NCI-H187 (cell line): ENCODE measurements at places on chromosomes 7 and 10.

- no peak for DNase-seq
Observed at GRCh38 chr10:98268694-98269431, 869 bp upstream of the LOXL4 start.

DNA sequence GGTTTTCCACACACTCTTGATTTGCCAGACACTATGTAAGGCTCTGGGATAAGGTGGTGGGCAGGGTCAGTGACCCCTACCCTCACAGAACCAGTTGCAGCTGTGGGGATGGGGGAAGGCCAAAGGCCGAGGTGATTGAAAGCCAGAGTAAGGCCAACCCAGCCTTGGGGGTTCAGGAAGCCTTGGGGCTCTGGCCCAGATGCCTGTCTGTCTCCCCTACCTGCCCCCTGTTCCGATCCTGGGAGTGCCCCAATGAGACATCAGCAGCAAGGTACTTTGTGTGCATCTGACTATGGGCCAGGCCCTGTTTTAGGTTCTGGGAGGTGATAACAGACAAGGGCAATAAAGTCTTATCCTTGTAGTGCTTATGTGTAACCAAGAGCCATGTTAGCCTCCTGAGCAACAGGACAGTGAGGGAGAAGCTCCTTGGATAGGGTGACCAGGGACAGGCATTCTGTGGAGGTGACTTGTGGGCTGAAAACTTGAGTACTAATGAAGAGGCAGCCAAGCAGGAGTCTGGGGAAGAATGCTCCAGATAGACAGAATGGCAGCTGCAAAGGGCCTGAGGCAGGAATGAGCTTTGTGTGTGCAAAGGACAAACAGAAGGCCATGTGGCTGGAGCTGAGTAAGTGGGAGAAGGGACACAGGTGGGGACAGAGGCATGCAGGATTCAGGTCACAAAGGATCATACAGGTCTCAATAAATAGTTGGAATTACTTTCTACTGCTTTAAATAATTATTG lies 35.4 kb downstream of the TSPAN14 start:
- DNase-seq, result no peak

DNA sequence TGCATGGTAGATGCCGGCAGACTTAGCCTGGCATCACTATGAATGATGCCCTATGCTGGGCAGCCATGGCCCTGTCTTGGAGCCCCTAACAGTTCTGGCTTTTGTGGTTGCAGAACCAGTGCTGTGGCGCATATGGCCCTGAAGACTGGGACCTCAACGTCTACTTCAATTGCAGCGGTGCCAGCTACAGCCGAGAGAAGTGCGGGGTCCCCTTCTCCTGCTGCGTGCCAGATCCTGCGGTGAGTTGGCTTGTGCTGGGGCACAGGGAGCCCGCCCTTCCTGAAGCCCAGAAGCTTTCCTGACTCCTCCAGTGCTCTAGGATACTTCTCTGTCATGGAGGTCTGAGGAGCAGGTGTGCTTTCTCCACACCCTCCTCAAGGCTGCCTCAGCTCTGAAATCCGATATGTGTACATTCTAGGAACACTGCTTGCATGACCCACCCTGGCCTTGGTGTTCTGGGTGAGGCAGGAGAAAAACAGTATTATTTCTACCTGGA lies 25.6 kb upstream of the SH2D4B start:
- no peak for DNase-seq

DNA sequence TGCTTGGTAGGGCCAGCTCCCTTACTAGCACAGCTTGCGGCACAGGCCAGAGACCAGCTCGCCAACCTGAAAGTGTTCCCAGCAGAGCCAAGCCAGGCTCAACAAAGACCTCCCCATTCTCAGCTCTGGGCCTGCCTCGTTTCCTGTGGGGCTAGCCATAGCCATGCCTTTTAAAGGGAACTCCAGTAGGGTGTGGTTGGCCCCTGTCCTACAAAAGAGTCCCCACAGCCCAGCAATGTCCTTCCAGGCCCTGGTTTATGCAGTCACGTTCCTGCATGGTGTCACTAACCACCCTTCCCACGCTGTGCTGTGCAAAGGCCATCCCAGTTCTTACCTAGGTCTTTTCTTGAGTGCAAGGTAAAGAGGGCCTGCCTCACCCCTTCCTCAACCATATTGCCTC lies 87.8 kb upstream of the LRRC4 start:
- DNase-seq, result no peak

DNA sequence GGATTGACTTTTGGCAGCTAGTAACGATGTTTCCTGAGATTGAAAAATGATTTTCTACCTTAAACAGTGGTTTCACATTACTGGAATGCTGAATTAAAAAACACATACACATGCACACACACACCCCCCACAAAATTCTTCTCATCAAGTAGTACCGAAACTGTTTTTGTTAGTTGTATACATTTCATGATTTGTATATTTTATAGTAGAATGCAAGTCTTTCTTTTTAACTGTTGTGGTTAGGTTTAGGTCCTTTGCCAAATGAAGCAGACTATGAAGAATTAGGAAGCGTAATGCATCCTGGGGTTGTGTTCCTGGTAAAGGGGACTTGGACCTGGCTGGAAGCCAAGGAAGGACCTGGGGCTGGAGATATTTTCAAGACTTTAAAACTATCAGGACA lies 505.8 kb downstream of the SUGCT start:
- DNase-seq, result no peak

DNA sequence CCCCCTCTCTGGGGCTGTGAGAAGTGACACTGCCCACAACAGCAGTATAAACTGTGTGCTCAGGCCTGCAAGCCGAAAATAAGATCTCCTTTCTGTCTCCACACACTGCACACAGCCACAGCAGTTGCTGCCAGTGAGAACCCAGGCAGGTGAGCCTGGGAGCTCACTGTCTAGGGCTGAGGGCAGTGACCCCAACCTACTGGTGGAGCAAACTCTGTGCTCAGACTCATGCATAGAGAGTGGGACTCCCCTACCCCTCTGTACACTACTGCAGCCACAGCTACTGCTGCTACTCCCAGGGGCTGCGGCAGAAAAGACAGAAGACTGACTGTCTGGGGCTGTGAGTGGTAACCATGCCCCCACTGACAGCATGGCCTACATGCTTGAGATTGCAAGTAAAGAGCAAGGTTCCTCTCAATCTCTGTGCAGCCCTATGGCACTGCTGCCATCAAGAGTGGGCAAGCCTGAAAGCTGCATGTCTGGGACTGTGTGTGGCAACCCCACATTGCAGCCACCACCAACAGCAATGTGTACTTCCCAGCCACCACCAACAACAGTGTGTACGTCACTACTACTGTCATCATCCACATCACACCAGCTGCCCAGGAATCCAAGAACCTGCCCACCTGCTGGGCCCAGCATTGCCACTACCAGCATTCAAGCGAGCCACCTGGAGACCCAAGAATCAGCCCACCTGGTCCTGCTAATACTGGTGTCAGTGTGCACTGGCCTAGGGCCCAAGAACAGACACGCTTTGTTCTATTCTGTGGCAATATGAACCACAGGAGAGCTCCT lies 226.1 kb downstream of the XPNPEP1 start:
- no peak for DNase-seq

DNA sequence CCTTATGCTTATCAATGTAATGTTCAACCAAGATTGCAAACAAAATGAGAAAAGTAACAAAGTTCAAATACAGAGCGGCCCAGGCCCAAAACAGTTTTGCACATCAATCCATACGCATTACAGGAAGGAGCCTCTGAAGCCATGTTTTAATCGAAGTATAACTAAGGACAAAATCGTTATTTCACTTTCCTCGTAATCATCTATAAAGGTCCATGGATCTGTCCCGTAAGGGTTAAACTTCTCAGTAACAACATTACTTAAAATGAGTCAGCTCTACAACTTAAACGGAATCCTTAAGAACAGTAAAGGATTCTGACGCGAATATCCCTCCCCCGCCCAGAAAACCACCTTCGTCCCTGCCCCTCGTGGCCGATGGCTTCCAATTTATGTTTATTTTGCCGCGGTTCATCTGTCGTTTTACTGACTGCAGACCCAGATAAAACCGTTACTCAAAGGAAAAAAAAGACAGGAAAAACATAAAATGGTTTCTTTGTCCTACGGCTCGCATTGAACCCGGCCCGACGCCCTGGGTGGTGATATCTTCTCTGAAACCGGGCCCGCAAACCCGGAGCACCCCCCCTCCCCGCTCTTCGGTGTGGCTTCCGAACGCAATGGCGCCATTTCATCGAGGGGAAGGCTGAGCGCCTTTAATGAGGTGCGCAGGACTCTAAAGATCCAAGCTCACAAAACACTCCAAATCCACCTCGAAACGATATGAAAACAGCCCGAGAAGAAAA lies 1.1 kb downstream of the HNRNPA2B1 start:
- peak; percentile 79 for DNase-seq

DNA sequence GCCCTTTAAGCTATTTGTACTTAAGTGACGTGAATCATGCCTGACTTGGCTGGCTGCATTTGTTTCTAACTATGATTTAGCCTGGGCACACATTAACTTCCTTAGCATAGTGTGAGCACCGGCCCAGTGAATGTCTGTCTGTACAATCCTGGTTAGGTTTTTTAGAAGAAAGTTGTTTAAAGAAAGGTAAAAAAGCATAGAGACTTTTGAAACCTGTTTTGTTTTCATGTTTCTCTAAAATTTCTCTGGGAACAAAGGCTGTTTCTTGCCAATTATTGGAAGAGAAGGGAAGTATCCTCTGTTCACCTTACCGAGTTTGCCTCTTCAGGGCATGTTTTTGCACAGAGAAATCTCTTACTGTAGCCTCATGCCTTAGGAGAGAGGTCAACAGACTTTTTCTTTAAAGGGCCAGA lies 42.9 kb upstream of the MET start:
- no peak for DNase-seq

DNA sequence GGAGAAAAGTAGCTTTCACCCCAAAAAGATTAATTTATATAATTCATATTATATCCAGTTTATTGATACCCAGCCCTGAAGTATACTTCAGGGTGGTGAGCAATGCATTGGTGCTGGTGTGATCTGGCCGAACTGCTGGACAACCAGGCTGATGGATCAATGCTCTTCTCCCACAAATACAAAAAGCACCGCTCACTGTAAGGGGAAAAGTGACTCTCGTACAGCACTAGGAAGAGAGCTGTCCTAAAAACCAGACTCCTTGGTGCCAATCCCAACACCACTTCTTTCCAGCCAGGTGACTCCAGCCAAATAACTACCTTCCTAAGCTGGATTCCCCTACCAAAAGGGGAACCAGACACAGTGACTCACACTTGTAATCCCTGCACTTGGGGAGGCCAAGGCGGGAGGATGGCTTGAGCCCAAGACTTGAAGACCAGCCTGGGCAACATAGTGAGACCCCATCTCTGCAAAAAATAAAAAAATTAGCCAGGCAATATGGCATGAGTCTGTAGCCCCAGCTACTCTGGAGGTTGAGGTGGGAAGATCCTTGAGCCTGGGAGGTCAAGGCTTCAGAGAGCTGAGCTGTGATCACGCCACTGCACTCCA lies 13.1 kb upstream of the TNPO3 start:
- DNase-seq, result no peak

DNA sequence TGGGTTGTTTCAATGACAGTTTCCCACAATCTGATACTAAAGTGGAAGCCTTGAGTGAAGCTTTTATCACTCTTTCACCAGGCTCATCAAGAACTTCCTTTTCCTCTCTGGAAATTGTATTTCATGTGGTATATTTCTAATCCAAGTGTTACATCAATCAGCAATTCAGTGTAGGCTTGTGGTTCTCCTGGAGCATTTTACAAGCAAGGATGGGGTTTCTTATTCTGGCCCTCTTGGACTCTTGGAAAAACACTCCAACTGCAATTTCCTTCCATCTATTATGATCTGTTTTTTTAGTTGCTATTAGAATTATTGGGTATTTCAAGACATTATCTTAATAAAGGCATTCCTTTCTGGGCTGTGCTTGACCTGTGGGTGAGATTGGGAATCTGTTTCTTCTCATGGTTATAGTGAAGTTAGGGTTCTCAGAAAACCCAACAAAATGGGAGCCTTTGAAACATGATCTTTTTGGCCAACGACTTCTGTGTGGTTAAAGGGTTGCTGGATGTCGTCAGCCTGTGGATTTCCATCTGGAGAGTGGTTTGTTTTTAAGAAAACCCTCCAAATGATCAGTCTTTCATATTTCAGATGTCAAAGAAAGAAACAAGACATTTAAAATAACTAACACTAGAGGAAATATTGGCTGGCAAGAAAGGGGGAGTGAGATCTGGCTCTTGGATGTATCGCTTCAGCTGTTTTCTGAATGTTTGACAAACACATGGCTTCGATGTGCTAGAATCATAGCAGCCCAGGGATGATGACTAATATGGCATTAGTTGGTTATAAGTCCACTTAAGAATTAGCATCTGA lies 540.2 kb downstream of the LRMDA start:
- no peak for DNase-seq

- DNase-seq, result no peak
Observed at GRCh38 chr10:129852829-129853561, 111.1 kb downstream of the EBF3 start.

GRCh38 chr7:44222776-44223261 lies 22.0 kb downstream of the YKT6 start:
- no peak for DNase-seq

DNA sequence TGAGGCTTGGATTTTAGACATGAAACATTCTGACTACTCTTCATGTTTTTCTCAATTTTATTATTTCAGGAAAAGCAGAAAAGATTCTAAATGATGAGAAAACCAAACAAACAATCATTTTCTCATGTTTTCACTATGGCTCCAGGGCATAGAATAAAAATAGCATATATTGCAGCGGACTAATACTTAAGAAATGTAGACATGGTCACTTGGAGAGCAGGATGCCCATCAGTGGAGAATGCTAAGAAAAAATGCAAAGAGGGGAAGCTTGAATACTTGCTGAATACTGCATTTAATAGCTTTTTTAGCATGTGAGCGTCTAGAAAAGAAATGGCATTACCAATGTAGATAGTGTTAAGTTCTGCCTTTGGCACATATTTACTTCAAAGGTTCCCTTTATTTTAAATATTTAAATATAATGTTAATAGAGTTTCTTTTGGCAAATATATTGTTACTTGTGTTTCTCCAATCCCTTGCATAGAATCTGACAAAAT lies 107.9 kb downstream of the PPP1R17 start:
- DNase-seq, result no peak

DNA sequence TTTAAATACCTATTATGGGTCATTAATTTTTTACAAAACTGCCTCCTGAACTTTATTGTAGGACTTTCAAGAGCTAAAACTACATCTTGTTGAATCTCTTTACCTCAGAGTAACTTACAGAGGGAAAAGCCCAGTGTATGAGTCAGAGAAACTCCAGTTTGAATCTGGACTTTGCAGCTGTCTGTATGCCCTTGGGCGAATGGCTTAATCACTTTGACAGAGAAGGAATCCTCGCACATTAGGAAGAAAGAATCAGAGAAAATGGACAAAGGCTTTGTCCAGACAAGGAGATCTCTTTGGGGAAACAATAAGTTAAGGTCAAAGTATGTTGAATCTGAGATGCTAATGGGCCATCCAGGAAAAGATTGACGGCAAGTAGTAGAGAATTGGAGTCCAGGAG lies 484.2 kb upstream of the CELF2 start:
- no peak for DNase-seq

DNA sequence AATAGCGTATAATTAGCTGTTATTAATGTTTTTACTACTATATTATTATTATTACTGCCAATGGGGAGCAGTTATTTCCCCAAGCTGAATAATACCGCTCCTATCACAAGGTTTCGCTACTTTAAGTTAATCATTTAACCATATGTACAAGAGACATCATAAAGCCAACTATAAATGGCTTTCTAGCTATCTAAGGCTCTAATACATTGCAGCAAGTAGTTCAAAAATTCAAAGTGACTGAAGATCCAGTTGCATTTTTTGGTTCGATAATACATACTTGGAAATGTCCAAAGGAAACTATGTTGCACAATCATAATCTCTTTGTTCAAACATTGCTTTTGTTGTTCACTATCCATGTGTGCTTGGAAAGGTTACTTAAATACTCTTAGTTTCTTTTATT lies 952.0 kb upstream of the MBL2 start:
- DNase-seq, result no peak

GRCh38 chr7:29463504-29464158 lies 100.0 kb upstream of the PRR15 start:
- DNase-seq, result no peak
